ENCODE measurements at places on chromosomes 13 and 19.

DNA sequence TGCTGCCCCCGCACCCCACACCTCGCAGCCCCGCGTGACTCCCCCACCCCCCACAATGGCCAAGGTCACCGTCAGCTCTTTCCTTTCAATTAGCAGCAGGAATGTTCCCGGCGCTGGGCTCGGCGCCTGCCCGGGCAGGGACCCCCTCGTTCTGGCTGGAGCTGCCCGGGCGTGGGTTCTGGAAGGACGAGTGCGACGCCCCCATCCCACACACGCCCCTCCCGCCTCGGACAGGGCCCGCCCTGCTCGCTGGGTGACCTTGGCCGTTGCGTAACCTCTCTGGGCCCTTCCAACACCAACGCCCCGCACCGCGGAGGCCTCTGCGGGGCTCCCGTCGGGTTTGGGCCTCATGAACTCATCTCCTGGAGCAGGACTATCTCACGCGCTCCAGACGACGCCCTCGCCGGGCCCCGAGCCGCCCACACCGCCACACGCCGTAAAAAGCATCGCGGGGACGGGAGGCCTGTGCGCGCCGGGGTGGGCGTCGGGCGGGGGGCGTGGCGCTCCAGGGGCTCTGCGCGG lies 10.3 kb downstream of the PALM start:
- DNase-seq, result no peak

- DNase-seq, result no peak
Observed at GRCh38 chr19:45472563-45473366, 5.0 kb downstream of the FOSB start.

- no peak for DNase-seq
Observed at GRCh38 chr19:41299755-41300089, 10.2 kb upstream of the CCDC97 start.

DNA sequence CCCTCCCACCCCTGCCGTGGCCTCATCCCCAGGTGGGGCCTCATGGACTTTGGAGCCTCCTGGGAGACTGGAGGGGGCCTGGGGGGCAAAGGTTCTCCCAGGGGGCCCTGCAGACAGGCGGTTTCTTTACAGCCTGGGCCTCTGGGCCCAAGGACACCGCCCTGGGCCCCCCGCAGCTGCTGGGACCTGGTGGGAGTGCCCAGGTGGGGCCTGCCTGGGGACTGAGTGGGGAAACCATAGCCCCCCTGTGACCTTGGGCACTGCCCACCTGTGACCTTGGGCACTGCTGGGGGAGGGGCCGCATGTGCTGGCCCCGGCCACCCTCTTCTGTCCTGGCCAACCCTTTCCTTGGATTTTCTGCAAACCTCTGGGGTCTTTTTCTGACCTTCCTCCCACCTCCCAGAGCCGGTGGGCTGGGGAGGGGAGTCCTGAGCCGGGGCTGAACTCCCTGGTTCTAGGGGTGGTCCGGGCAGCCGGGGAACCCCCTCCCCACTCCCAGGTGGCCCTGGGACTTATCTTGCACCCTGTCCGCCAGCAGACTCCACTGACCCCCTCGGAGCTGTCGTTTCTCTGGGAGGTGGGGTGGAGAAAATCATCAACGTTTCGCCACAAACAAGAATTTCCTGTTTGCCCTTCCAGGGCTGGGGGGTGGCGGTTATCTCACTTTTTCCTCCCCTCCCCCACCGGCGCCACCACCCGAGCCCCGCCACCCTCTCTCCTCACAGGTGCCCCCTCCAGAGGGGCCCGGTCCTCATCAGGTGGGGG lies 27.0 kb downstream of the ARID3A start:
- DNase-seq, result no peak

- no peak for DNase-seq
Observed at GRCh38 chr19:33252418-33252962, 26.8 kb upstream of the SLC7A10 start.

DNA sequence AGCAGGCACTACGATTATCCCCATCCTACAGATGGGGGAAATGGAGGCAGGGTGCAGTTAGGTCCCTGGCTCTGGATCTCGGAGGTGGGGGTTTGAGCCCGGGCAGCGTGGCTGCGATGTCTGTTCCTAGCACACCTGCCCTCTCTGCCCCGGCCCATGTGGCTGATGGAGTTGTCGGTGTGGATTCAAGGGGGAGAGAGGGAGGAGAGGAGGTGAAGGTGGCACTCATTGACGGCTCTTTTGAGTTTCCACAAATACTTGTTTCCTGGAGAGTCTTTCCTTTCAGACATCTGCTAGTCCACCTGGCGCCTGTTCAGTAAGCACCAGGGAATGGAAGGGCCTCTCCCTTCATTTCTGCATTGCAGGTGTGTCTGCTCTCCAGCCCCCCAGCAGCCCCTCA lies 69.9 kb downstream of the ARHGEF18 start:
- DNase-seq, result no peak

DNA sequence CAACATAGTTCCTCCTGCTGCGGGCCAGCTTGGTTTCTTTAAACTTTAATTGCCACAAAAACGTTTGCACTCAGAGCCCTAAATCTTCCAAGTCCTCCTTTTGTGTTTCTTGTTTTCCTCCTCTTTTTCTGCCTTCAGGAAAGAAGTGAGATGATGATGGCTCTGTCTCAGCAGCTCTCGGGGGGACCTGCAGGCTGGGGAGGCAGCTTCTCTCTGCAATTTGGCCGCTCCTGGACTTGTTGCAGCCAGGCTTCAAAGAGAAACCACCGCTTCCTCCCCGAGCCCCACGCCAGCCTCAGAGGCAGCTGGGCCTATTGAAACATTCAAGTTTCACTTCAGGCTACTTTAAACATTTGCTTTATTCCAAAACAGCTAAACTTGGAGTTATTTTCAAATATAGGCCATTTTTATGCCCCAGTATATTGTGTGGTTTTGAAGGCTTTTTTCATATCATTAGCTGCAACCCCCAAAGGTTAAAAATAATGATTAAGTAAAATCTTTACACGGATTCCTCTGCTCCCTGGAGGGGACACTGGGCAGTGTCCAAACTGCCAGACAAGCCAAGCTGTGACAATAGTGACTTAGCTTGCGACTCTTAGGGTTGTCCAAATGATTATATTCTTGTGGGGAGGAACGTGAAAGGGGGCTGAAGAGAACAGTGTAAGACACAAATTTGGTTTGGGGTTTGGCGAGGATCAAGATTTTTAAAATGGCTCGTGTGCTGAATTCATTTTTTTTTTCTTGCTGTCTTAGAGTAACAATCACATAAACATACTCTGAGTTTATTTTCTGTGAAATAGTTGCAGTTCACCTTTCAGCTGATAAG lies 330.8 kb downstream of the DLEU7 start:
- no peak for DNase-seq

DNA sequence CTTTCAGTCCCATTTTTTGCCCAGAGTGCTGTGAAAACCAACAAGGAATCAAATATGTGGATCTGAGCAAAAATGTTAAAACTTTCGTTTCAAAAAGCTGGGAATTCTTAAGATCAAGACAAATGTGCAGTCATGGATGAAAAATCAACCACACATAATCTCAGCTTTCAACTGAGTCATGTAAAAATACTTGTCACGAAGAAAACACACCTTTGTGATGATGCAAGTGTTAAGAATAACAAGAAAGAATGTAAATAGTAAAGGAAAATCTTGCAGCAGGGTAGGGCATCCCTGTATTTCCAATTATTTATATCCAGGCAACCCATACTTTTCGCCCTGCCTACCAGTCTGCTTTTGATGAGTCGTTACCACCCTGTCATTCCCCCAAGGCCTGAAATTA lies 27.4 kb upstream of the DCLK1 start:
- no peak for DNase-seq

DNA sequence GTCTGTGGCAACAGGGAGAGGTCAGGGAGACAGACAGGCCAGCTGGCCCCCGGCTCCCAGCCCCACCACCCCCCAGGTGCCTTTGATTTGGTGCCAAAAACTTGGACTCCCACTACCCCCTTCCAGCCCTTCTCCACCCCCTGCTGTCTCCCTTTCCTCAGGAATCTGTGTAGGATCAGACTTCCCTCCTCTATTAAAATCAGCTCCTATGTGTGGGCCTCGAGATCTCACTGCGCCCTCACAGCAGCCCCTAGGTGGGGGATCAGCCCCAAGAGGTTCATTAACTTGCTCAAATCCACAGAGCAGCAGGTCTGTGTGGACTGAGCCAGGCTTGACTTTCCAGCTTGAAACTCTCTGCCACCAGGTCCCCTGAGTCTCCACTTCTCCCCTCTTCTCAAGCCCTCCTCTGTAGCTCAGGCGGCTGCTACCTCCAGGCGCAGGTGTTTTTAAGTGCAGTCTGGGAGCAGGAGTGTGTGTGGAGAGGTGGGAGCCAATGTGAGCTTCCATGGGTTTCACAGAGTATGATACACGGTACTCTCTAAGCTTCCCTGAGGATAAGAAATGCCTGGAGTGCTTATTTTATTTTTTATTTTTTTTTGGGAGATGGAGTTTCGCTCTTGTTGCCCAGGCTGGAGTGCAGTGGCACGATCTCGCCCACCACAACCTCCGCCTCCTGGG lies 1.7 kb downstream of the GAPDHS start:
- DNase-seq, result no peak
